ENCODE measurements at places on chromosomes 6 and 20.

- DNase-seq = no peak
These were observed 13.9 kb downstream of the SRC start for GRCh38 chr20:37359836-37360235.

DNA sequence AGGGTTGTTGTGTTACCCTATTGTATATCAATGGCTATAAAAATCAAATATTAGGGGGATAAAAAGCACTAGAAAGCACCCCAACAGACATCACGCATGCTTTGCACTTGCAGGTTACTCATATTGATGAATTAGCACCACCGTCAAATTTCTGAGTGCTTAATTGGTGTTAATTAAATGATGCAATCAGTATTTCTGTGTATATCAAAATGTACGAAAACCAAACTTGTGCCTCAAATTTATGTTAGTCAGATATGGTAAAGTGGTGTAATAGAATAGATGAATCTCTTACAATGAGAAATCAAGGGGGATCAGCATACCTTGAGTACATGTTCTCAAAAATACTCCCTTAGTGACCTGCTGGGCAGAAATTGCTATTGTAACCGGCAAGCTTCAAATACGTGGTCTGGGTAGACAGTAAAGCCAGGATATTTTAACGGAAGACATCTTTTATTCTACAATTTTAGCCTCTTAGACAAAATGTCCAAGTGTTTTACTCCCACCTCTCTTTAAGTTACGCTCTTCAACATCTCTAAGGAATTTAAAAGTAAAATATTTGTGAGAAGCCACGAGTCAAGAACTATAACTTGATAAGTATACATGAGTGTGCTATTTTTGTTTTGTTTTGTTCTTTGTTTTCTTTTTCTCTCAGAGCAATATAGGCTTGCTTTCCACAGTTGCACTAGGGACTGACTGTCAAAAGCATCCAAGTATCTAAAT, 166.0 kb downstream of the QKI start:
- DNase-seq = no peak

- DNase-seq = no peak
These were observed 31.5 kb downstream of the SLC16A10 start for GRCh38 chr6:111118826-111119225.

DNA sequence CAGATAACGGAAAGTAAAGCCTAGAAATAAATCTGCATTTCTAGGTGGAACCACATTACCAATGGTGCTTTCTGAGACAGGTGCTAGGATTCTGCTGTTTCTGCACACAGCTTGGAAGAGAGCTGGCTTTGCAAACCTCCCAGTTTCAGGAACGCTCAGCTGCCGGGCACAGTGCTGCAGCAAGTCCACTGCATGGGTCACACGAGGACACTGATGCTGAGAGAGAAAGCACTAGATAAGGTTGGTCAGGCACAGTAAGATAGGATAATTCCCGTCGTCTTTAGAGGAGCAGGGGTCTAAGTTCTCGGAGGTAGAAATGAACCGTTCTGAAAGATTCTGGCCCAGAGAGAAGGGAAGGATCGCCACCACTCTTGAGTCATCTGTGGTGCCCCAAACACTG, 11.0 kb downstream of the UNC93A start:
- DNase-seq = no peak

All from stimulated activated CD8-positive, alpha-beta memory T cell treated with anti-CD3 and anti-CD28 coated beads, Interleukin-4, amount 100 ng/mL, for 4 hours (primary cell).